IMR-90 (cell line): ENCODE measurements at places on chromosomes 2 and 18. TPM values are rescaled to one million over a fixed set of nuclear protein-coding genes. Genes with fewer than 3 reads are reported as not detected.

HDAC4 gene
- 3.3 and 7.2 TPM in 2 replicates for total RNA-seq

GKN2 gene
- not detected in 2 replicates for total RNA-seq

CIB4 gene
- total RNA-seq: not detected in 2 replicates

ESCO1 gene
- total RNA-seq: 4.5 and 11.4 TPM in 2 replicates

EIF2AK3 gene
- total RNA-seq: 20.3 and 22.8 TPM in 2 replicates

NYAP2 gene
- not detected in 2 replicates for total RNA-seq

TUBB6 gene
- total RNA-seq: 927 and 997 TPM in 2 replicates

GCC2 gene
- total RNA-seq: 8.6 and 16.7 TPM in 2 replicates

ASNSD1 gene
- total RNA-seq: 35.7 and 67.5 TPM in 2 replicates

ZNF532 gene
- 29.9 and 30.0 TPM in 2 replicates for total RNA-seq

HTR2B gene
- total RNA-seq: 0.56 and 0.72 TPM in 2 replicates

EPHA4 gene
- 111 and 132 TPM in 2 replicates for total RNA-seq

ABCG5 gene
- not detected in 2 replicates for total RNA-seq

CCDC74B gene
- 3.6 and 3.9 TPM in 2 replicates for total RNA-seq

TPO gene
- total RNA-seq: not detected in 2 replicates

CABLES1 gene
- total RNA-seq: 4.7 and 5.7 TPM in 2 replicates

SERPINB4 gene
- not detected in 2 replicates for total RNA-seq

RFX8 gene
- 1.9 and 2.9 TPM in 2 replicates for total RNA-seq

GKN1 gene
- total RNA-seq: not detected in 2 replicates

PASK gene
- total RNA-seq: 2.2 and 4.1 TPM in 2 replicates

DCC gene
- total RNA-seq: 0.54 and 0.83 TPM in 2 replicates

AKAIN1 gene
- not detected in 2 replicates for total RNA-seq

BOLL gene
- not detected in 2 replicates for total RNA-seq

PPP1R1C gene
- total RNA-seq: 0.28 and 0.36 TPM in 2 replicates

KCNF1 gene
- total RNA-seq: 0.54 and 0.56 TPM in 2 replicates

LINC00305 gene
- not detected in 2 replicates for total RNA-seq

PRADC1 gene
- total RNA-seq: 13.1 and 14.4 TPM in 2 replicates

HDHD2 gene
- total RNA-seq: 16.7 and 18.6 TPM in 2 replicates

KCNG2 gene
- not detected in 2 replicates for total RNA-seq

DPP10 gene
- total RNA-seq: not detected in 2 replicates

BOK gene
- 13.3 and 15.8 TPM in 2 replicates for total RNA-seq

CGREF1 gene
- total RNA-seq: 0.28 and 0.54 TPM in 2 replicates

ASB18 gene
- not detected in 2 replicates for total RNA-seq

MROH2A gene
- total RNA-seq: not detected in 2 replicates

PID1 gene
- 0.83 and 0.90 TPM in 2 replicates for total RNA-seq

ACVR1C gene
- total RNA-seq: 0.18 and 0.28 TPM in 2 replicates

MEIS1 gene
- total RNA-seq: 157 and 209 TPM in 2 replicates

SALL3 gene
- not detected in 2 replicates for total RNA-seq

ASAP2 gene
- 19.7 and 26.9 TPM in 2 replicates for total RNA-seq

POTEI gene
- total RNA-seq: not detected in 2 replicates

MBP gene
- total RNA-seq: 0.90 and 1.4 TPM in 2 replicates

CPO gene
- not detected in 2 replicates for total RNA-seq

LRP1B gene
- total RNA-seq: under 0.01 TPM in 2 replicates

PRKAG3 gene
- total RNA-seq: not detected in 2 replicates

MOCOS gene
- 1.9 and 2.2 TPM in 2 replicates for total RNA-seq

ADAM23 gene
- total RNA-seq: 2.9 and 3.9 TPM in 2 replicates

FBXO41 gene
- 0.54 and 0.83 TPM in 2 replicates for total RNA-seq

TMEM37 gene
- under 0.01 TPM in 1 of 2 replicates, not detected in the other for total RNA-seq

NPPC gene
- total RNA-seq: 0.28 and 0.36 TPM in 2 replicates

FOXI3 gene
- not detected in 2 replicates for total RNA-seq

TCF23 gene
- total RNA-seq: not detected in 2 replicates

OTX1 gene
- total RNA-seq: not detected in 2 replicates

SKOR2 gene
- not detected in 2 replicates for total RNA-seq

CPS1 gene
- total RNA-seq: 18.6 and 20.1 TPM in 2 replicates

STPG4 gene
- total RNA-seq: 0.18 and 0.28 TPM in 2 replicates

NUP35 gene
- 20.0 and 23.3 TPM in 2 replicates for total RNA-seq

INPP4A gene
- total RNA-seq: 22.8 and 27.1 TPM in 2 replicates
